ENCODE measurements at places on chromosomes 11 and 22. TPM values are rescaled to one million over a fixed set of nuclear protein-coding genes. Genes with fewer than 3 reads are reported as not detected.

DNA sequence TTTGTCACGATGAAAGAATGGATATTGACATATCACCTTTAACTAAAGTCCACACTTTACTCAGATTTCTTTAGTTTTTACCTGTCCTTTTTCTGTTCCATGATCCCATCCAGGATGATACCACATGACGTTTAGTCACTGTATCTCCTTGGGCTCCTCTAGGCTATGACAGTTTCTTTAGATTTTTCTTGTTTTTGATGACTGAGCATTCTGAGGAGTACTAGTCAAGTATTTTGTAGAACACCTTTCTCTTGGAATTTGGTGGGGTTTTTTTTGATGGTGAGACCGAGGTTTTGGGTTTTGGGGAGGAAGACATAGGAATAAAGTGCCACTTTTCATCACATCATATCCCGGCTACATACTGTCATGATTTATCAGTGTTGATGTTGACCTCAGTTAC, 4.0 kb downstream of the LDHAL6A start:
- no peak for DNase-seq

DNA sequence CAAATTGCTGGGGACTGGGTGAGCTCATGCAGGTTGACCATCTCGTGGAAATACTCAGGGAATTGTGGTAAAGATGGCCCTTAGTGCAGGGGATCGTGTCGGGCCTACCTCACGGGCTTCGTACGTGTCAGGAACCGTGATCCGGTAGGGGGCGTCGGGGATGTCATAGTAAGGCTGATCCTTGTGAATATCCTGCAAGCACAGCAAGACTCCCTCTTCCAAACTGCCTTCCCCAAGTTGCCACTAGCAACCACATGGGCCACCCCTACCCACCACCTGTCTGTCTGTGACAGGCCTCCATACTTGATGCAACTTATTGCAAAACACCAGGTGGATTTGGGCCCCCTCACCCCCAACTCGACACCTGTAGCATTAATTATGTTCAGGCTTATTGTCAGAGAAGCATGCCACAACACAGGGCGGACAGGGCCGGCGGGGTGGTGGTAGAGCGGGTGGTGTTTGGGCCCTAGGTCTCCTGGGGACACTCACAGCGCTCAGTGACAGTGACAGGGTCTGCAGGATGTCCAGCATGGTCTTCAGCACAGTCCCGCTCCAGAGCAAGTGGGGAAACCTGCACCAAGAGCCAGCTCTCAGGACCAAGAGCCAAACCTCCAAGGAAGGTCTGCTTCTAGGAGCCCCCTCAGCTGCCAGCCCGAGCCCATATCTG, 22.6 kb upstream of the SERPIND1 start:
- no peak for DNase-seq

DNA sequence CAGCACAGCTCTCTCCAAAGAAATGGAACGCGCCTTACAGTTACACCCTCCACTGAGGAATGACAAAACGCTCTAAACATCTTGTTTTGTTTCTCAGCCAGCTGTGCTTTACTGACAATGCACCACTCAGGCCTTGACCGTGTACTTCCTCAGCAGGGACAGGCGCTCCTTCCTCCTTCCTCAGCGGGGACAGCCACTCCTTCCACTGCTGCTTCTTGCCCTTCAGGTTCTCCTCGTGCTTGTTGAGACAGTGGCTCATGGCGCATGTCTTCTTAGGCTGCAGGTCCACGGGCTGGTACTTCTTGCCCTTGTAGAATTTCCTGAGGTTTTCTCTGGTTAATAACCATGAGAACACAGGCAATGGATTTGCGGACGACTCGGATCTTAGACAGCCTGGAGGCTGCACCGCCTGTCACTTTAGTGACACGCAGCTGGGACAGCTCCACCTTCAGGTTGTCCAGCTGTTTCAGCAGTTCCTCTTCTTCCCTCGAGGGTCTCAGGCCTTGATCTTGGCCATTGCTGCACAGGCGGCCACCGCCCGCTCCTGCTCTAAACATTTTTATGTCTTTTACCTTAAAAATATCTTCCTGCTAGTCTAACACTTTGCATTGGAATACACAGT, 613.8 kb downstream of the BRD1 start:
- DNase-seq = no peak

GRCh38 chr22:49827271-49827852, 311 bp downstream of the BRD1 start:
- DNase-seq = peak; percentile 18

GRCh38 chr11:26651916-26652315, 69.9 kb downstream of the SLC5A12 start:
- DNase-seq = no peak

DNA sequence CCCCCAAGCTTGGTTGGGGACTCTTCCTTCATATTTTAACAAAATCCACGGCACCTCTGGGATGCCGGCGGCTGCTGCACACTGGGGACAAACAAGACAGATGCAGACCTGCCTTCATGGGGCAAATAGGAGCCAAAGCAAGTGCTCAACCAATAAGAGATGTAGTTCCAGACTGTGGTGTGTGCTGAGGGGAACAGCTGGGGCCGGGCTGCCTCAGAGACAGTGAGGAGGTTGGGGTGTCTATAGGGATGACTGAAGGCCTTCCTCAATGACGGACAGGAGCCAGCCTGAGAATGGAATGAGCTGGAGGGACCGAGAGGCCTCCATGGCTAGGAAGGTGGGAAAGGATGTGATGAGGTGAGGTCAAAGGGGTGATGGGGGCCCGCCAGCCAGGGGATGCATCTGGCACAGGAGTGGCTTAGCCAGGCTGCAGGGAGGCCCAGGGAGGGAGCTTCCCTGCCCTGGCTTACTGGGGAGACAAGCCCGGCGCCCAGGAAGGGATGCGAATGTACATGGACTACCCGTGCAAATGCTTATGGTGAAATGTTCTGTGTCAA, 10.3 kb upstream of the CTSD start:
- no peak for DNase-seq

PATL1 gene
- total RNA-seq = 65.8 TPM

CDHR5 gene
- not detected for total RNA-seq

TMEM132A gene
- 0.68 TPM for total RNA-seq

OR52E2 gene
- not detected for total RNA-seq

CEND1 gene
- 2.6 TPM for total RNA-seq

CLCF1 gene
- total RNA-seq = 3.5 TPM

MAPK8IP2 gene
- 0.28 TPM for total RNA-seq
